ENCODE measurements at places on chromosomes 6 and 20.
A peak's percentile ranks its signal among the peaks of the same experiment; 100 is the strongest.

DNA sequence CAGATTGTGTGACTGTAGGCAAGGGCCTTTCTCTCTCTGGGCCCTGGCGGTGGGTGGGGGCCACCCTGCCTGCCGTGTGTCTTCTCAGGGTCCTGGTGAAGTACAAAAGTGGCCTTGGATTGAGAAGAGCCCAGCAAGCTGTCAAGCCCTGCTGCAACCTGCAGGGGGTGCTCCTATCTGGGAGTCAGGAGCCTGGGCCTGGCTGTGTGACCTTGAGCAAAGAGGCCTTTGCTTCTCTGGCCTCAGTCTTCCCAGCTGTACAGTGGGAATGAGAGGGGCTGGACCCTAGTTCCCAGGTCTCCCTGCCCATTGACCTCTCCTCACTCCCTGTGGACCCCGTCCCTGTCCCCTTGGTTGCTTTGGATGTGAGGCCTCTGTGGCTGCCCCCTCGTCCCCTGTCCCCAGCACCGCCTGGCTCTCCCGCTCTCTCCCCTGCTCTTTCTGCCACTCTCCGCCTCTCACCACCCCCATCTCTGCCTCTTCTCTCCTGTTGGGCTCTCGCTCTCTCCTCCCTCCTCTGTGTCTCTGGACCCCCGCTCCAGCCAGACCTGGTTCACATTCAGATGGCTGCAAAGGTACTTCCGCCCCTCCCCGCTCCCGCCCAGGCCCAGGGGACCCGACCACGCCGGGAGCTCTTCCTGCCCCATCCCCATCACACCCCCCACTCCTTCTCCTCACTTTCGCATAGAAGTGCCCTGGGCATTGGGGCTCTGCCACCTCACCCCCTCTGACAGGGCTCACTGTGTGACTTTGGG is 46.7 kb downstream of the SRC start:
- no peak for DNase-seq

- no peak for DNase-seq
Observed at GRCh38 chr6:15171026-15171425, 74.8 kb upstream of the JARID2 start.

GRCh38 chr20:43691928-43692524 is 25.1 kb downstream of the MYBL2 start:
- peak; percentile 44 for DNase-seq

GRCh38 chr6:13863699-13864155 is 49.4 kb upstream of the MCUR1 start:
- DNase-seq = no peak

- DNase-seq = no peak
Observed at GRCh38 chr20:41350408-41350962, 9.9 kb downstream of the LPIN3 start.
